Activated B cell treated with CpG ODN at 0.5 μM for 24 hours (primary cell): ENCODE measurements at places on chromosomes 3 and 15.

DNA sequence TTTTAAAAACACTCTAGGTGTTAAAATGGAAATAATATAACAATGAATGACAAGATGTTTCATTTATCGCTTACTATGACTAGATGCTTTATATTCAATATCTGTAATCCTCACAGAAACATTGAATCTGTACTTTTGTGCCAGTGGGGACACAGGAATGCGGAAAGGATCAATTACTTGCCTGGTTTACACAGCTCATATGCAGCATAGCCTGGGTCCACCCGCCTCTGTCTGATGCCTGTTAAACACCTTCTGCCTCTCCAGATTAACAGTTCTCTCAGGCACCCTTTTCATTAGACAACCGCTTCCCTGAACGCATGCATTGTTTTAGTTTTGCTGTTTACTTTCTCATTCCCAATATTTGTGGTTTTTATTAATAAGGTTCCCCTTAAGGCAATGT, 12.9 kb upstream of the KCNAB1 start:
- no peak for DNase-seq
- no peak overlapping the region for H3K27ac ChIP-seq
- H3K4me3 ChIP-seq: no peak overlapping the region
- H3K4me1 ChIP-seq: no peaks in the 10 kb centered on the region
- H3K27me3 ChIP-seq: peaks cover 3% of the 10 kb centered on the region
- H3K36me3 ChIP-seq: no peaks in the 10 kb centered on the region

- H3K36me3 ChIP-seq: no peaks in the 10 kb centered on the region
- peaks cover 11% of the 10 kb centered on the region for H3K27me3 ChIP-seq
- no peak overlapping the region for H3K4me3 ChIP-seq
These were observed 29.0 kb downstream of the PPARG start for GRCh38 chr3:12317914-12318313.

DNA sequence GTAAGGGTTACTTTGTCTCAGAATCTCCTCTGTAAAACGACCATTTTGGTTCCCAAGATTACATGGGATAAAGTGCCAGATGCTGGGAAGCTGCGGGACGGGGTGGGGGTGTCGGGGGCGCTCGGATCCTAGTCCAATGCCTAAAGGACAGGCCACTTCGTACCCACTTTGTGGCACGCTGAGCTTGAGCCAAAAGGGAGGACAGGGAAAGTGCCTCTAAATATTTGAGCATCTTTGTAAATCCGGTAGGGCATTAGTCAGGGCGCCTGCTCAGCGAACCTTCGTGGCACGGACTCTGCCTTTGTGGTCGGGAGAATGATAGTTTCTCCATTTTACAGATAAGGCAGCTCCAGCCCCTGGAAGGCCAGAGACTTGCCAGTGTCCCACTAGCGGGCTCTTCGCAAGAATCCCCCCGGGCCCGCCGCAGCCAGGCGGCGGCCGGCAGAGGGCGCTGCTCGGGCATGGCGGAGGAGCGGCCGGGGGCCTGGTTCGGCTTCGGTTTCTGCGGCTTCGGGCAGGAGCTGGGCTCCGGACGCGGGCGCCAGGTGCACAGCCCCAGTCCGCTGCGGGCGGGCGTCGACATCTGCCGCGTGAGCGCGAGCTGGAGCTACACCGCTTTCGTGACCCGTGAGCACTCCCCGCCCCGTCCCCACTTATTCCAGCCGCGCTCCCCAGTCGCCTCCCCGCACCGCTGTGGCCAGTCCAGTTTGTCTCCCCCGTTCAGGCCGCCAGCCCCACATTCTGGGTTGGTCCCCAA, 1.8 kb downstream of the RCCD1 start:
- peak overlapping the region; percentile 88 for H3K4me3 ChIP-seq
- peak overlapping the region; percentile 46 for H3K27ac ChIP-seq
- H3K4me1 ChIP-seq: peaks cover 21% of the 10 kb centered on the region
- H3K27me3 ChIP-seq: no peaks in the 10 kb centered on the region

DNA sequence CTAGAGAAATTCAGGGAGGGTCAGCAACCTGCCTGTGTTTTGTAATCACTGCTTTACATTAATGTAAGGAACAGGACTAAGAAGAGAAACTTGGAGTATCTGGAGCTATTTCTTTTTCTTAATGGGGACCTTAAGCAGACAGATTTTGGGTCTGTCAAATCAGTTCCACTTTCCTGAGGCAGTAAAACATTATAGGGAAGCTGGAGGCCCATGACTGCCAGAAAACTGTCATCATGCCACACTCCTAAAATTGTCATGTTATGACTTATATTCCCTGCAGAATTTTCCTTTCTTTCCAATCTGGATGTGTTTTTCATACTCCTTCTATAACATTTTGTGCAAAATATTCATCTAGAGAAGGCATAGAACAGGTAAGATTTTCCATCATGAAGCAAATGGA, 28.8 kb downstream of the DGKG start:
- H3K27me3 ChIP-seq: no peaks in the 10 kb centered on the region
- peaks cover 25% of the 10 kb centered on the region for H3K4me1 ChIP-seq
- no peaks in the 10 kb centered on the region for H3K36me3 ChIP-seq
- no peak for DNase-seq

GRCh38 chr15:42784705-42785104, 47.8 kb upstream of the CDAN1 start:
- no peak overlapping the region for H3K27ac ChIP-seq
- no peaks in the 10 kb centered on the region for H3K4me1 ChIP-seq
- peaks cover 34% of the 10 kb centered on the region for H3K36me3 ChIP-seq
- DNase-seq: no peak

GRCh38 chr3:115208066-115208750, 61.1 kb upstream of the ZBTB20 start:
- H3K4me1 ChIP-seq: peaks cover 10% of the 10 kb centered on the region
- no peak for DNase-seq
- no peak overlapping the region for H3K27ac ChIP-seq
- H3K36me3 ChIP-seq: no peaks in the 10 kb centered on the region
